Activated T-helper 17 cell treated with anti-CD3 and anti-CD28 coated beads, Interleukin-2, amount 50 U/mL, for 72 hours (primary cell): ENCODE measurements at places on chromosomes 12 and 14.

DNA sequence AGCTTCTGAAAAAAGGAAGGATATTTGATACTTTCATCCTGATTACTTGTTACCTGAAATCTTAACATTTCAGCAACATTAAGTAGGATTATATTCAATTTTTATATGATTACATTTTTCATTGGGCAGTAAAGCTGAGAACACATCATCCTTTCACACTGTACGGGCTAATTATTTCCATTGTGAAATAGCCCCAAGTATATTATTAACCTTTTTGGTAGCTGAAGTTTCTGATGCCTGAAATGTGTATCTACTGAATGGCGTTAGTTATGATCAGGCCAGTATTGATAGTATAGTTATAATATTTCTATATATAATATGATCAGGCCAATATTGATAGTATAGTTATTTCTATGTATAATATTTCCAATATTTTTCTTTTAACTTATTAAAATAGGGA is 10.1 kb downstream of the SPATS2 start:
- ATAC-seq, result no peak

GRCh38 chr12:52284562-52285171 is 6.7 kb downstream of the KRT81 start:
- ATAC-seq, result no peak

- ATAC-seq, result peak; percentile 33
Observed at GRCh38 chr14:22824711-22825359, 4.9 kb upstream of the MRPL52 start.

DNA sequence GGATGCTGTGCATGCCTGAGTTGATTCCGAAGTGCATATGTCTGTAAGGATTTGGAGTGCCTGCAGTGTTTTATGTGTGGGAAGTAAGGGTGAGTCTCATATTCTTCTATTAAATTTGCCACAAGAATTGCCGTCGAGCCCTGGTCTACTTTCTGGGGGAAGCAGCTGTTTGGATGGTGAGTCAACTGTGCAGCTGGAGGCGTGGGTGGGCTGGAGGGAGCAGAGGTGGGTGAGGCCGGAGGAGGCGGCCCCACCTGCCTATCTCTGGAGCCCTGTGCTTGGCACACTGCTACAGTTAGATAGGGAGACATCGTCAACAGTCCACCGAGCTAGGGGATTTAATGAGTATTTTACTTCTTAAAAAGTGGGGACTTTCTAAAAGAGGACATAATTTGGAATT is 9.7 kb downstream of the GLRX5 start:
- no peak for ATAC-seq

- ATAC-seq, result no peak
Observed at GRCh38 chr14:38108681-38109080, 99.0 kb upstream of the SSTR1 start.

- ATAC-seq, result no peak
Observed at GRCh38 chr14:70086685-70087379, 101.9 kb downstream of the SLC8A3 start.

DNA sequence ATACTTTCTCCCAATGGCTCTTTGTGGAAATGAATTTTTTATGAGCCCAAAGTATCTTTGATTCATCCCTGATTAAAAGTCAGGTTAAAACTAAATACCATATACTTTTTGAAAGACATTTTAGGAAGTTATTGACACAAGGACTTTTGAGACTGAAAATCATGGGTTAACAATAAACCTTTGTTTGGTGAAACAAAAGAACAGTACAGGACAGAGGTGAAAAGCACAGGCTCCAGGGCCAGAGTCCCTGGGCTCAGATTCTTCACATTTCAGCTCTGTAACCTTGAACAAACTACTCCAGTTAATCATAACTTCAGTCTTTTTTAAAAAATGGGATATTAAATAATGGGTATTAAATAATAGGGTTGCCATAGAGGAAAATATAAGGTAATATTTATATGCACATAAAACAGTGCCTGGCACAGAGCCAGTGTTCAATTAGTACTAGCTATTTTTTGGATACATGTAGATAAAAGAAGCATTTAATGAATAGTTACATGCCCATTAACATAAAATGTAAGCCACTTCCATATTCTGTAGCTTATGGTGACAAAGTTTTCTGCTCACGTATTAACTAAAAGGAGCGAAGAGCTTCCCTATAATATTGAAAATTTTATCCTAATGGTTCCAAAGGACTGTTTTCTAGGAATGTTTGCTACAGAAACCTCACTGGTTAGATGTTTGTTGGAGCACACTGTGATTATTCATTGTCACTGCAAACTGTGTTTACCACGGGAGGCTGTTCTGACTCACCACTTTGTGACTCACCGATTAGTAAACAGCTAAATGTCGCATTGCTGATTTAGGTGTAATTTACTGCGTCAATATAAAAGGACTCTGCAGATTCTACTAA is 255.4 kb downstream of the DAD1 start:
- no peak for ATAC-seq

GRCh38 chr14:106417224-106418049 is 891.1 kb downstream of the TMEM121 start:
- ATAC-seq, result peak; percentile 88

DNA sequence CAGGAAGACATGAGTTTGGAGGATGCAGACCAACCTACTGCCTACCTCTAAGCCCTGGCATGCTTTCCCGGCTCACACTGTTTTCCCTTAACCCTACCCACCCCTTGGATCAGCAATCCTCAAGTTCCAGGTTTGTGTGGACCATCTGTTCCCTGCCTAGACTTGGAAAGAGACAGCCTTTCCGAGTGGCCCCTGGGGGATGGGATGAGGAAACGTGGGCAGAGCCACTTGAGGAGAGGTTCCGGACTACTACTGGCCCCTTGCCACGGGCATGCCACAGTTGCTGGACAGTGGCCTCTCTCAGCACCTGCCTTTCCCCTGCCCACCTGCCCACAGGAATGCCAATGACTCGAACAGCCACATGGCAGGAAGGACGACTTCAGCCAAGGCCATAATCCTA is 135.9 kb downstream of the SLC15A4 start:
- ATAC-seq, result no peak

- ATAC-seq, result no peak
Observed at GRCh38 chr12:48788524-48788853, 400 bp downstream of the ADCY6 start.

- ATAC-seq, result no peak
Observed at GRCh38 chr14:23548351-23549318, 2.9 kb downstream of the ZFHX2 start.

GRCh38 chr12:54160769-54161480 is 27.9 kb downstream of the SMUG1 start:
- ATAC-seq, result no peak

DNA sequence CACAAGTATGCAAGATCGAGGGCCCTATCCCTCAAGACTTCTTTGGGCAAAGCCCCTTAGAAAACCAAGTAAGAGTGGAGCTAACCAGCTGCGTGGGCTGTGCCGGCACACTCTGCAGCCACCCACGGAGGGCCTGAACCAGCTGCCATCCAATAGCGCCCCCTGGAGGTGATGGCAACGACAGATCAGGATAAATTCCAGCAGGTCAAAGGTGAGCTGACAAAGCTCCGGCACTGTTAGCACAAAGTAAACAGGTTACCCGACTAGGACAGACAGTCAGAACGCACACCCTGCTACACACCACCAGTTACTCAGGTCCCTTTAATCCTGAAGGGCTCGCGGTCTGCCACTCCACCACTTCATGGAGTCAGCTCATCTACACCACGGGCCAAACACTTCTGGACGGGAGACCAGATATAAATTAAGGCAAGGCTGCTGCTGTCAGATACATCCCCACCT is 4.9 kb downstream of the ZBTB39 start:
- ATAC-seq, result no peak

DNA sequence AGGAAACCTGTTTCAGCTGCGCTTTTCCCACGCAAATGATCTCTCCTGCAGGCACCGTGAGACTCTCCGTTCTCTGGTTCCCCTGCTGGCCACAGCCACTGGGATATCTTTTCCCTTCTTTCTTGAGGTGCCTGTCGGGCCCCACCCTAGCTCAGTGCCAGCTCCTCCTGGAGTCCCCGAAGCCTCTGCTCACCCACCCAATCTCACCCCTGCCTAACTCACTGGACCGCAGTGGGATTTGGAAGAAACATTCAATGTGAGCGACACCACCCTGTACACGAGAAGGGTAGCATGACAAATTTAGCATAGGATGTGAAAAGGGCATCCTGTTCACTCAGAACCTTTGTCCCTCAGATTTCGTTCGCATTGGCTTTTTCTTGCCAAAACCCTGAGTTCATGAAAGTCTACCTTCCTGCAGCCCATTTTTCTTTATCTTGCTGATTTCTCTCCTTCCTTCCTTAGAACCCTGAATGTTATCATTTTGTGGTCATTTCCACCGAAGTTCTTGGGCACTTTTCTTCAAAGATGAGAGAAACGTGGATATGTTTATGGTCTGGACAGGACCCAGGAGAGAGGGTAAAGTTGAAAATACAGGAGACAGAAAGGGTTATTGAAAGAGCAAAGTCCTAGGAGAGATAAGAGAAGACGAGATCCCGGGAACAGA is 63.6 kb upstream of the ELK3 start:
- no peak for ATAC-seq

- ATAC-seq, result no peak
Observed at GRCh38 chr14:90301122-90301521, 30.6 kb downstream of the NRDE2 start.
